ENCODE measurements at places on chromosomes 4 and X.

DNA sequence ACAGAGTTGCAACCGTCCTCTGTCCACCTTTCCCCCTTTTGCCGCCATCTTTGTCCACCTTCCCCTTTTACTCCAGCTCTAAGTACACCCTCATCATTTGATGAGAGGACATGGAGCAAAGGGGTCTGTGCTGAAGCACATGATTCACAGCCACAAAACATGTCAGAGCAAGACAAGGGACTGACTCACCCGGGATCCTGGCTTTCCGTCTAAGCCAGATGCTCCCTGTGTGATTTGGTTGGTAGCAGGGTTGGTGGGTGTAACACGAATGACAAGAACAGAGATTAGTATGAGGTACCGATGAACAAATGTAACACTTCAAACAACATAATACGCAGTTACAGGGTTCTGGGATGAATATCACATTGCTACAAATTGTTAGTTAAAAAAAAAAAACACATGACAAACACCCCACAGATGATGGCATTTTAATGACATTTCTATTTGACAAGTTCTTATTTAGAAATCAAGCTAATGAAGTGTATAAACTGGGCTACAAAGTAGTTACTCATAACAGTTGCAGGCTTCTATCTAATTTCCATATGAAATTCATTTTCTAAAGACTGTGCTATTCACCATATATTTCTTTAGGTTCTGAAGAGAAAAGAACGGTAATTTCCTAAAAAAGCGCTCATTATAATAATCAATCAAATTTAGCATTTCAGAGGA lies 71.4 kb upstream of the ETNPPL start:
- DNase-seq, result no peak

GRCh38 chrX:64394059-64394873 lies 986 bp downstream of the MTMR8 start:
- DNase-seq, result no peak

GRCh38 chr4:124179506-124180186 lies 532.9 kb downstream of the ANKRD50 start:
- no peak for DNase-seq

- no peak for DNase-seq
Observed at GRCh38 chrX:39679497-39680157, 418.1 kb downstream of the BCOR start.

DNA sequence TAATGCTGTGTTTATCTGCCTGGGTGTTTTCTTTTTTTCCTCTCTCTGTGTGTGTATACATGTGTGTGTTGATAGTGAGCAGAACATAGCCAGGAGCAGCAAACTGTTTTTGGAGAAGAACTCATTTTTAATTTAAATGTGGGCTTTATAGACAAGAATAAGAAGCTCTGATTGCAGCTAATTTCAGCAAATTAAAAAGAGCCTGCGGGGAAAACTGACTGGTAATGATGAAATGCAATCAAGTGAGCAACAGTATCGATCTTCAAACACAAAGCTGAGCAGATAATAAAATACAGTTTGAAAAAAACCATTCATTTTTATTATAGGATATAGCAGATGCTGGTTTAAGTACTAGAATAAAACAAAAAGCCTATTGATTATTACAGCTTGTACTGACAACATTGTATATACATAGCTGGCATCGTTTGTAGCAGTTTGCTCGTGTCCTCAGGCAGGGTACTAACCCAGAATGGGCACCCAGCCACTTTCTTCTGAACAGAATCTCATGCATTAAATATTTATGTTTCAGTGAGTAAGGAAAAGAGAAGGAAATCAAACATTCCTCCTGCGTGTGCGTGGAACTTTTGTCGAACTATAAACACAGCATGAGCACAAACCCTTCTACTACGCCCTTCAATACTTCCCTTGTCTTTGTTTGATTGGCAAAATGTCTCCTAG lies 73.5 kb upstream of the ZFP42 start:
- no peak for DNase-seq

GRCh38 chrX:1475881-1476280 lies 23.2 kb upstream of the ASMTL start:
- DNase-seq, result no peak

DNA sequence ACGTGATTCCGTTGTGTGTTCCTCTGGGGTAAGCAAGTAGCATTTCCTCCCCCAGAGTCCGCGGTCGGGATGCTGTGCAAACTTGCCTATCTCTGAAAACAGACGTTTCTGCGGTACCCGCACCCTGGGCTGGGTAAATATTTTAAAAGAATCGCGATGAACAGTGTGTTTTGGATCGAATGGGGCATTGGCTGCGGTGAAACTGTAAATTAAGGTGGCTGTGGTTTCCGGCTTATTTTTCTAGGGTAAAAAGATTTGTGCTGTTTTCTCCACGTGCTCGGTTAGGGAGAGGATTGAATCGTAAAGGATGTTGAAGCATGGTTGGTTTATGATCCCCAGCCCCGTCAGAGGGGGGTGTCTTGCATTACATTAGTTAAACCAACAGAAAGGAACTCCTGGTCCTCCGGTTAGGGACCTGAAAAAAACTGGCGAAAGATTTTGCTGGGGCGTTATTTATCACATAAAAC lies 1.2 kb downstream of the HHIP start:
- DNase-seq, result no peak

DNA sequence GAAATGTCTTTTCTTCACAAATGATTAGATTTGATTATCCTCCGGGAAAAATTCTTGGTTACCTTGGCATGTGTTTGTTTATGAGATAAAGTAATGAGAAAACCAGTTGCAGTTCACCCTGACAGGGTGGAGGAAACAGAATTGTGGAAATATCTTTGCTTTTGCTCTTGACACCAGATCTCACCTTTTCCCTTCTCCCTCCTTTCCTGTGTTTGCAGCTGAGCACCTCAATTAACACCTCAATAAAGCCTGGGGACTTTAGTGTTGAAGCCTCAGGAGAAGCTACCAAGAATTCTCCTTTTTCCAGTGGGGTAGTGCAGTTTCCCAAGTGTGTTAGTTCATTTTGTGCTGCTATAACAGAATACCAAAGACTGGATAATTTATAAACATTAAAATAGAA lies 350.8 kb upstream of the IGFBP7 start:
- no peak for DNase-seq

GRCh38 chrX:152024710-152025109 lies 50.2 kb upstream of the GABRE start:
- DNase-seq, result no peak

DNA sequence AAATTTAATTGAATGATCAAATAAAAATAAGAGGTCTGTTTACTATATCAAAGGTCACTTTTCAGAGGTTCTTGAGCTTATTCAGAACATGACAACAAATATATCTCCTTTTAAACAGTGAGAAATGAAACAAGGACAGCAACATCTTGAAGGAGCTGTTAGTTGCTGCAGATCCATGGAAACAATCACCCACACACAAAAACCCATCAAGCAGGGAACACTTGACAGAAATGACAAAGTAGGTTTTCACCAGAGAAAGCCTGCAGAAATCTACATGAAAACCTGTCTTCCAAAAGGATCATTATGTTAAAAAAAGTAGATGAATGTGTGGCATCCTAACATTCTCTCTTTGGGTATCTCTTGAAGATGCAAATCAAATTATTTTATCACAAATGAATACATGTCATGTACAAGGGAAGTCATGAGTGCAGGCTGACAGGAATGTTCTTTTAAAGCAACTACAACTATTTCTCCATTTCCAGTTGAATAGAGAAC lies 203.0 kb downstream of the GRIA2 start:
- no peak for DNase-seq

- no peak for DNase-seq
Observed at GRCh38 chr4:144649646-144650045, 3.7 kb downstream of the HHIP start.
